Caki2 (cell line): ENCODE measurements at places on chromosomes 5 and 9. TPM values are rescaled to one million over a fixed set of nuclear protein-coding genes. Genes with fewer than 3 reads are reported as not detected.

MARCOL gene
- not detected in 2 replicates for total RNA-seq

CDH9 gene
- total RNA-seq = not detected in 2 replicates

NCS1 gene
- 45.7 and 69.6 TPM in 2 replicates for total RNA-seq

TMEFF1 gene
- total RNA-seq = 3.1 and 27.3 TPM in 2 replicates

SLC1A3 gene
- not detected in 2 replicates for total RNA-seq

PCDHGA10 gene
- total RNA-seq = 0.14 TPM in 1 of 2 replicates, not detected in the other

SLF1 gene
- 4.2 and 6.0 TPM in 2 replicates for total RNA-seq

CCNJL gene
- total RNA-seq = 4.6 and 5.1 TPM in 2 replicates

SLC22A5 gene
- total RNA-seq = 19.7 and 36.8 TPM in 2 replicates

OLFML2A gene
- total RNA-seq = 4.3 and 14.9 TPM in 2 replicates

INSL6 gene
- total RNA-seq = not detected in 2 replicates

DNA sequence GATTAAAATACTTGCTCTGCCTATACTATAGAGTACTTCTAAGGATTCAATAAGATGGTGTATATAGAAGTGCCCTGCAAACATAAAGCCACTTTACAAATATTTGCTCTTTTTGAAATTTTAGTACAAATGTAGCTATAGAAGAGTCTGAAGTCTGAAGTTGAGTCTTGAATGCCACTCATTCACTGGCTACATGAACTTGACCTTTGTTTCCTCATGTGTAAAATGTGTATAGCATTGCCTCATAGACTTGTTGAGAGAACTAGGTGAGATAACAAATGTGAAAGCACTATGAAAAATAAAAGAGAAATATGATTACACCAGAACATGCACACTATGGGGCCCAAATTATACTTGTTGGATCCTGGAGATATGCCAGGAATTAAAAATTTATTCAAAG, 244.7 kb downstream of the SEC61B start:
- DNase-seq = no peak

GRCh38 chr5:149404746-149405549, 25.9 kb upstream of the IL17B start:
- no peak for DNase-seq

GRCh38 chr5:146720107-146720506, 158.4 kb downstream of the PPP2R2B start:
- DNase-seq = no peak

- no peak for DNase-seq
These were observed 53.2 kb downstream of the HRH2 start for GRCh38 chr5:175711031-175711430.

GRCh38 chr5:124239572-124239971, 506.9 kb downstream of the ZNF608 start:
- no peak for DNase-seq

DNA sequence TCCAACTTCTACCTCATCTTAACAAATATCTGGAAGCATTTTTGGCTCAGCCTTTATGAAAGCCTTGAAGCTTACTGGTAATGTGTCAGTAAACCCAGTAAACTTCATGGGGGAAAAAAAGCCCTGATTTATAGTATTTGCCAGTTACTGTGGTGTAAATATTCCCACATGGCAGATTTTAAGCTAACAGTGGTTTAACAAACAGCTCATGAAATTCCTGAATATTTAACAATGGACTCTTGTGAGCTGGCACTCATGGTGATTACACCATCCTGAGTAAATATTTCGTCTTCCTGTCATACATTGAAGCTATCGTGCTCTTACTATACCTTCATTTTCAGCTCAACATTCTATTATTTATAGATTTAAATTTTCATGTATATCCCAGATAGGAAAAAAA, 57.0 kb upstream of the ACOT12 start:
- no peak for DNase-seq

- DNase-seq = no peak
These were observed 116.1 kb upstream of the IRX4 start for GRCh38 chr5:1998716-1999317.

GRCh38 chr9:137174722-137175293, 3.0 kb upstream of the TMEM210 start:
- no peak for DNase-seq

DNA sequence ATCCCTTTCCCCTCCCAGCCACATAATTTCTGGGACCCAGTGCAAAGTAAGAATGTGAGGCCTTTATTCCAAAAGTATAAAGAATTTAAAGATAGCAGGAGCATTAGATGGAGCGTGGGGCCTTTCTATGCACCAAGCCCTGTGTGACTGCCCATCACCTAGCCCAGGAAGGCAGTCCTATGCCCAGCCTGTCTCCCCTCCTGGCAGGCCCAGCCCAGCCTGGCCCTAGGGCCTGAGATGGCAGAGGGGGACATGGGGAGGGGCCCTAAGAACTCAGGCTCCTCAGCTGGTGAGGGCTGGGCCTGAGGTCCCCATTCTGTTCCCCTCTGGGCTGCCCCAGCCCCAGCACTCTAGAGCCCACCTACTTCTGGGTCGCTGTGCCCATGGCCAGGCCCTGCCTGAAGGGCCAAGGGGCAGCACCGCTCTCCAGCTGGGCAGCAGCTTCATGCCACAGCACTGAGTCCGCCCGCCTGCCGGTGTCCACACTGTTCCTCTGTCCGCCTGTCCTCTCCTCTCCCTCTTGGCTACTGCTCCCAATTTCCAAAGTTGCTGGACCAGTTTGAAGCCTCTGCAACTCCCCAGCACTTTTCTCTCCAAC, 995 bp upstream of the SLC23A1 start:
- DNase-seq = no peak

DNA sequence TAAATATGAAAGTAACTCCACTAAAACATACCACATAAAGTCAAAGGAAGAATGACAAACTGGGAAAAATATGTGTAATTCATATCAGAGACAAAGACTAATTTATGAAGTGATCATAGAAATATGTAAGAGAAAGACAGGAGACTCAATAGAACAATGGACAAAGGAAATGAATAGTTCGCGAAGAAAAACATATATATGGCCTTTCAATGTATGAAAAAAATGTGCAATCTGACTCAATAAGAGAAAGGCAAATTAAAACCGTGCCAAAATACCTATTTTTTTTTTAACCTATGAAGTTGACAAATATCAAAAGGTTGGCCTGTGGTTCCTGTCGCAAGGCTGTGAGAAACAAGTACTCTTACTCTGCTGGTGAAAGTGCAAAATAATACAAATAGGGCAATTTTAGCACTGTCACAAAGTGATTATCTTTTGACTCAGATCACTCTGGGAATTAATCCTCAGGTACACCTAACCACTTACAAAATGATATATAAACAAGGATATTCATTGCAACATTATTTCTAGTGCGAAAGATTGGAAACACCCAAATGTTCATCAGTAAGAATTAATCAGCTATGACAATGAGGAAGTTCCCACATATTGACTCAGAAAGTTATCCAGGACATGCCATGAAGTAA, 3.7 kb downstream of the C9 start:
- DNase-seq = no peak

DNA sequence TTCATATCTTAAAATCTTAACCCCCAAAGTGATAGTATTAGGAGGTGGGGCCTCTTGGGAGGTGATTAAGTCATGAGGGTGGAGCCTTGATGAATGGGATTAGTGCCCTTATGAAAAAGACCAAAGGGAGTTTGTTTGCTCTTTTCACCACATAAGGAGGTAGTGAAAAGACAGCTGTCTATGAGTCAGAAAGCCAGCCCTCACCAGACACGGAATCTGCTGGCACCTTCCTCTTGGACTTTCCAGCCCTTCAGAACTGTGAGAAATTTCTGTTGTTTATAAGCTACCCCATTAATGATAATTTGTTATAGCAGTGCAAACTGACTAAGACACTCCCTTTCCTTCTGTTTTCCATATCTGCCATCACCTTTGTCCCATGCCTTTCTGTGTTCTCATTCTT, 20.8 kb downstream of the IFNB1 start:
- DNase-seq = no peak

GRCh38 chr9:6864102-6864501, 106.3 kb downstream of the KDM4C start:
- no peak for DNase-seq

DNA sequence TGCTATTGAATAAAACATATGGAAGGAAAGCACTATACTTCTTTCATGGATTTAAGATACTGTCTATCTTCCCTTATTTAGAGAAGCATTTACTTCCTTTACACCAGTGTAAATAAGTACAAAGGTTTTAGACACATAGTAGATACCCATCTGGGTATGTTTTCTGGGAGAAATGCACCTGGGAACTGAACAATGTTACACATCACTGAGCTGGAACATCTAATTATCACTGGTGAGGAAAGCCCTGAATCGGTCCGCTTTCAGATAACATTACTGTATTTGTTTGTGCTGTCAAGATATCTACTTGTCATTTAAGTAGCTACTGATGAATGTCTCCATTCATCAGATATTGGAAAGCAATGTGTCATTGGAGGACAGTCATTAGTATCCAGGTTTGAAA, 964.7 kb upstream of the PTPRD start:
- DNase-seq = no peak

GRCh38 chr5:64074533-64074932, 91.1 kb upstream of the RNF180 start:
- DNase-seq = peak; percentile 4

GRCh38 chr9:135910216-135910615, 2.9 kb upstream of the CAMSAP1 start:
- DNase-seq = no peak

DNA sequence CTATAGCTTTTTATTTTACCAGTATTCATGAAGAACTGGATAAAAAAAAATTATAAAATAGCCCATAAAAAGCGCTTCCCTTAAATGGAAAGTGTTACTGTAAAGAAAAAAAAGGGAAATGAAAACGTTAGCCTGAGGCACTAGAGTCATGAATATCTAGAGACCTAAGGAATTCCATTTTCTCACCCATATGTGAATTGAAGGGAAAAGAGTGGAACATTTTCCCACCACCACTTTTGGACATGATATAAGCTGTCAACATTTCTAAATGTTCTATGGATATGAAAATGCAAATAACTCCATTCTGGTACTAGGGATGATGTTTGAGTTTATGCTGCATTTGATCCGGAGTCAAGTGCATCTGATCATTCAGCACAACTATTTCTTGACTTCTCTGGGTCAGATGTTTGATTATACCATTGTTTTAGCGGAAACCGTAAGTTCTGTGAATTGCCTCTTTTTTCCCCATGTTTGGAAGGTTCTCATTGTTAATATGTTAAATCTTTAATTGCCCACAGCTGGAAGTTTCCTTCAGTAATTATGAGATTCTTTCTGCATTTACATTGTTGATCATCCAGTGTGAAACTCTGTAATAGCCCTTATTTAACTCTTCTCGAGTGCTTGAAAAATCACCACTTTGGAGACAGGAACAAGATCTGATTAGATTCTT, 467.4 kb upstream of the SEMA6A start:
- DNase-seq = no peak
